ENCODE measurements at places on chromosomes 12 and 14.
A peak's percentile ranks its signal among the peaks of the same experiment; 100 is the strongest.

DNA sequence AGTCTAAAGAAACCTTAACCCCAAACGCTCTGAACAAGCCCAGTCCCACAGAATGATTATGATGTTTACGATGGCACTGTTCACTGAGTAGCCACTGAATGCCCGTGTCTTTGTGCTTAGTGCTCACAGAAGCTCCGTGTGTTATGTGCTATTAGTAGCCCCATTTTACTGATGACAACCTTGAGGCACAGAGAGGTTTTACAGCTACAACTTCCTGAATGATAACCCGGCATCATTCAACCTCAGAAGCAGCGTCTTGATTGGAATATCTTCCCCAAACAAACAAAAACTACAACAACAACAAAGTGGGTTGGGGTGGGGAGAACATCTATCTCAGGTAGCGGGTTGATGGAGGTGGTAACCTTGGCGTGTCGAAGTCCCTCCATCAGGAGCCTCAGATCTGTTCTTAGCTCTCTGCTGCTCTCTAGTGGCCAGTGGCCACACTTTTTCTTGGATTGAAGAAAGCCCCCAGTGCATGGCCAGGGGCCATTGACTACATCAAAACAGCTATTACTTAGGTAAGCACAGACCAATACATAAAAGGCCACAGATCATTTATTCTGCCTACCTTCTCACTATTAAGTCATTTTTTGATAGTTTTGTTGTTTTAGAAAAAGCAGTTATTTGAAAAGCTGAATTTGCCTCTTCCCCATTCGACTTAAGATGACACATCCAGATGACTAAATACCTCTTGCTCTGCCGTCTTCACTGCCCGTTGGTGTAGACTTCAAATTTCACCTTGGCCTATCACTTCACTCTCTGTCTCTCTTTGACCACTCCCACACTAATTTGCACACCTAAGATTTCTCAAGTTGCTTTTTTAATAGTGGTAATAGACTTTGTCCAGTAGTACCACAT is 376.9 kb downstream of the GALC start:
- DNase-seq, result peak; percentile 82

- DNase-seq, result no peak
Observed at GRCh38 chr14:95692109-95692508, 5.9 kb downstream of the TCL1B start.

DNA sequence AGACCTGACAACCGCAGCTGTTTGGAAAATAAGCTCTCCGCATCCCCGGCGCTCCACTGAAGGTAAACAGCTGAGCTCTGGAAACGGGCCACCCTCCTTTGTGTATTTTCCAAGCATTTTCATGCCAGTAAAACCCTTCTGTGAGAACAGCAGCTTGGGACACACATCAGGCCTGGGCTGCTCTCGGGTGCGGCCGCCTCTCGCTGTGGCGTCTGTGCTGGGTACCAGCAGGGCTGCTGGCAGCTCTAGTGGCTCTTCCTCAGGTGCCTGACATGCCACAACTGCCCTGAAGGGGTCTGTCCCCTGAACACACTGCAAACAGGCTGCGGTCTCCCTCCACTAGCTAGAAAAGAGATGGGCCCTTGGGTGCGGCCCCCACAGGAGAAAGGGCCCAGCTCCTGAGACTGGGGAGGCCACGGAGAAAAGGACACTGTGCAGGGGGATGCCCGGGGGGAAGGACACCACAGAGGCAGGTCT is 96.3 kb downstream of the ITPK1 start:
- DNase-seq, result no peak

DNA sequence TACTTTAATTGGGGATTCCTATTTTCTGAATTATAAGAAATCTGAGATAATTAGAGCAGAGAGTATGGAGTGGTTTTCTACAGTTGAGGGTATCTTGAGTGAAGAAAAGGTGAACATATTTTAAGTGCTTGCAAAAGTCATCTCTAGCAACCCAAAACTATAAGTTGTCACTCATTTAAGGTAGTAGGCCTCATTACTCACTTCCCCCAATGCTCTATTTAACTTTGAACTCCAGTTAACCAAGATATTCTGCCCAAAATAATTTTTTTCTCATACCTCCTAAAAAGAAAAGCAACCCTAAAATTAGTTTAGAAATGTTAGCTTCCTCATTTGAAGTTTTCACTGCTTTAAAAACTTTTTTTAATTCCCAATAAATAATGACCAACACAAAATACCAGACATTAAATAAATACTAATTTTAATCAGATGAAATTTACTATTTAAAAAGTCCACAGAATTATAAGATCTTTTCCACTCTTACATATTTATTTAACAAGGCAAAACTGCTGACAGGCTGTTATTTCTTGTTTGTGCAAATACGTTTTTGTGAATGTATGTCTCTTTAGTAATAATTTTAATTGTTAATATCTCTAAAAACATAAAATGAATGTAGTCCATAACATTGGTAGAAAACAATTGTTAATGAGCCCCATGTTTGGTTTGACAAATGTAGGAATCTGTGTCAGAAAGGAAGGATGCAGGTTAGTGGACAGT is 47.8 kb downstream of the VRK1 start:
- no peak for DNase-seq

- DNase-seq, result no peak
Observed at GRCh38 chr14:98014851-98015615, 1217.9 kb downstream of the VRK1 start.

GRCh38 chr14:72894623-72895378 is 900 bp upstream of the DPF3 start:
- DNase-seq, result no peak
